Neural crest cell (in vitro differentiated cells): ENCODE measurements at places on chromosomes 11 and 22.

DNA sequence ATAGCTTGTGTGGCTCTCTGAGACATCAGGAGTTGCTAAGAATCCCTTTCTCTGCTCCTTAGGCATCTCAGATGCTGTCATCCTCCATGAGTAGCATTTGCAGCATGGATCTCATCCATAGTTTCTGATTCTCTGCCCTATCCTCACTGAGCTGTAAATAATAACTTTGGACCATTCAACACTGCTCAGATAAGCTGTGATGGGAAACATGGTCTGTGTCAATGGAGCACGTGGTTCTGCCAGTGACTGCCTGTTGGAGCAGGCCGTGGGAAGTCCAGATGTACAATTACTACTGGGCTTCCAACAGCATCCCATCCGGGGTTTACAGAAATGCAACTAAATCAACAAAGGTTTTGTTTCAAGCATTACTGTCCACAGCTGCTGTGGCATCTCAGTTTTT lies 160.1 kb downstream of the OR4C45 start:
- no peak for DNase-seq

DNA sequence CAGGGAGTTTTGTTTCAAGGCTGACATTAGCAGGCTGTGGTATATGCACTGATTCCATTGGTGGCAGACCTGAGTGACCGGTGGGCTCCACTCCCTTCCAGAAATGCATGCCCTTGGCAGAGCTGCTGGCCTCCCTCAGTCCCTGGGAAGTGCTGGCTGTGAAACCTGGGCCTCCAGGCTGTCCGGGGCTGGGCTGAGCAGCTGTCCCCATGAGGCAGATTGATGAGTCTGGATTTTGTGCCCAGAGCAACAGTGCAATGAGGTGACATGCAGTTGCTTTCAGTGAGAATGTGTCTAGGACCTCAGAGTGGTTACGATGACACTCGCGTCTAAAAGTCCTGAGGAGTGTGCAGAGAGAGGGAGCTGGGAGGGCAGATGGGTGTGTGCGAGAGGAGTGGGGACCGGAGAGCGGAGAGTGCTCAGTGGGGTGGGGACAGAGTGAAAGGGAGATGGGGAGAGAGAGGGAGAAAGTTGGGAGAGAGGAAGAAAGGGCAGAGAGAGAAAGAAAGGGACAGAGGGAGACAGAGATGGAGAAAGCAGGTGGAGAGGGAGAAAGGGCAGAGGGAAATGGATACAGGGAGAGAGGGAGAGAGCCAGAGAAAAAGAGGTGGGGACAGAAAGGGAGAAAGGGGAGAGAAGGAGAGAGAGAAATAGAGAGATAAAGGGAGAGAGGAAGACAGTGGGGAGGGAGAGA lies 978.3 kb downstream of the BRD1 start:
- DNase-seq, result no peak

GRCh38 chr11:69195824-69196782 lies 40.4 kb downstream of the SMIM38 start:
- no peak for DNase-seq

GRCh38 chr11:62552485-62553079 lies 6.0 kb upstream of the AHNAK start:
- DNase-seq, result no peak

DNA sequence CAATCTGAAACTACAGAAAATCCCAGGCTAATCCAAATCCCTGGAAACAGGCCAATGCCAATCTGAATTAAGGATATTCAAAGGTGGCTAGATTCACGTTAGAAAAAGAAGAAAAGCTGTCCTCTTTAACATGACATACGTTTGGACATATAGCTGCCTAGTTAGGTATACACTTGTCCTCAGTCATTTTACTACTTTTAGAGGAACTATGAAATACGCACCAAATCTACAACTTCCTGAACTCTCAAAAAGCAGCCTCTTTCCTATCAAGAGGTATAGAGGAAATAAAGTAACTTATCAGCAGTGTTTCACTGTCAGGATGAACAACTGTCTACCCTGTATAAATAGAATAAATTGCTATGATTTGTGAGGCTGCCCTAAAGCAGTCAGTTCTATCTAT lies 24.0 kb downstream of the KMT5B start:
- DNase-seq, result no peak

GRCh38 chr11:21307874-21308273 lies 638.5 kb downstream of the NELL1 start:
- DNase-seq, result no peak

- DNase-seq, result no peak
Measured at GRCh38 chr11:45157247-45158209, 11.1 kb downstream of the PRDM11 start.

DNA sequence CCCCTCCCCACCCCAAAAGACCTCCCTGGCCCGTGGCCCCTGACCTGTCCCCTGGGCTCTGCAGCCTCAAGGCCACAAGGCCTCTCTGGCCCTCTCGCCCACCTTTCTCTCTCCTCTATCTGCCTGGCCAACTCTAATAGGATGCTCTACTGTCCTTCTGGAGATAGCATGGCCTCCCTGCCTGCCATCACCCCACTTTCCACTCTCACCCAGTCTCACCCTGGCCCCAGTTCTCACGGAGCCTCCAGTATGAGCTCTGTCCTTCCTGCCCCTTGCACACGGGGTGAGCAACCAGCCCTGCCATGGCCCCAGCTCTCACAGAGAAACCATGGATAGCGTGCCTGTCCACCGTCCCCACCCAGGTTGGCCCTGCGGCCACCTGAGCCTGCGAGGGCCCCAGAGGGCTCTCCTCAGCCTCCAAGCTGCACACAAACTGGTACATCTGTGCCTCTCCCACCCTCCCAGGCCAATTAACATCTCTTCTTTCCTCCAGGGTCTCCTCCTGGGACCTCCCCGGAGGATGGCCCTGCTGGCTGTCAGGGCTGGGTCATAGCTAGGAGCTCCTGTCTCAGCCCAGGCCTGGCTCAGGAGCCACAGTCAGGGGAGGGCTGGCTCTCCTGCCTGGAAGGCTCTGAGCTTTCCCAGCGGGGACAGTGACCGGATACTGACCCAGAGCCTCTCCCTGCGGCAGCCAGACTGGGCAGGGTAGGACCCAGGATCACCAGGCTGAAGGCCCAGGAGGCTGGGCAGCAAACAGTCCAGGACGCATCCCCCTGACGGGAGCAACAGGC lies 22.3 kb downstream of the RTN4R start:
- no peak for DNase-seq

DNA sequence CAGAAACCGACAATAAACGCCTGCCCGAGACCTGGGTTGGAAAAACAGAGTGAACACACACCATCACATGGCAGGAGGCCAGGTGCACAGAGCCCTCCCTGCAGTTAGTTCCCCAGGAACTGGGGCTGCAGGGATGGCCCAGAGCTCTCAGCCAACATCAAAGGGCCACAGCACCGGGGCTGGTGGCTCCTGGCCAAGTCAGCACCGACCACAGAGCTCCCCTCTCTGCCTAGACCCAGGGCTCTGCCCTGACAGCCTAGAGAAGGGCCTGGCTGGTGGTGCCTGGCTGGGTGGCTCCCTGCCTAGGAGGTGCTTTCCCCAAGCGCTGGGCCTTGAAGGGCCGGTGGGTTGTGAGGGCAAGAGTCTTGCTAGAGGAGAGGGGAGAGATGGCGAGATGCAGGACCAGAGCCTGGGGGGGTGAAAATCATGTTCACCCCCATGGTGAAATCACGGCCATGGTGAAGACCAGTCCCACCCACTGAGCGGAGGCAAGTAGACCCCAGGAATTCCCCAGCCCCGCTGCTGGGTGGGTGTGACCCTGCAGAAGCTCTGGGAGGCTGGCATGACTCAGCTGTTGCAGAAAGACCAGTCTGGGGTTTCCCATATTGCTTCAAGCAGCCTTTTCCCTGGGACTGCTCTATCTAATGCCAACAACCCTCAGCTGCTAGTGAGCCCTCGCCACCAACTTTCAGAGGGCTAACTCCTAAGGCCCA lies 7.2 kb upstream of the BID start:
- no peak for DNase-seq

DNA sequence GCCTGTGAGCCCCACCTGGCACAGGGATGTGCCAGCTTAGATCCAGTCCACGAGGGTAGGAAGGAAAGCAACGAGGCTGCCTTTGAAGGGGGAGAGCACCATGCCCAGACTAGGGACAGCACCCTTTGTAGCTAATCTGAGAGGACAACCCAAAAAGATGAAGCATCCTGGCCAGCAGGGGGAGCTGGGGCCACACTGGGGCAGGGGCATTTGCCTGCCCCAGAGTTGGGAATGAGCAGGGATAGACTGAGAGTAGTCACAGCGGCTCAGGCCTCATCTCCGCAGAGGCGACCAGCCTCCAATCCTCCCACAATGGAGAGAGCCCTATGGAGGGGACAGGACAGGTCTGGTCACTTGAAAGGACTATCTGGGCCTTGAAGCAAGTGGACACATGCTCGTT lies 16.4 kb downstream of the LMO1 start:
- DNase-seq, result no peak

DNA sequence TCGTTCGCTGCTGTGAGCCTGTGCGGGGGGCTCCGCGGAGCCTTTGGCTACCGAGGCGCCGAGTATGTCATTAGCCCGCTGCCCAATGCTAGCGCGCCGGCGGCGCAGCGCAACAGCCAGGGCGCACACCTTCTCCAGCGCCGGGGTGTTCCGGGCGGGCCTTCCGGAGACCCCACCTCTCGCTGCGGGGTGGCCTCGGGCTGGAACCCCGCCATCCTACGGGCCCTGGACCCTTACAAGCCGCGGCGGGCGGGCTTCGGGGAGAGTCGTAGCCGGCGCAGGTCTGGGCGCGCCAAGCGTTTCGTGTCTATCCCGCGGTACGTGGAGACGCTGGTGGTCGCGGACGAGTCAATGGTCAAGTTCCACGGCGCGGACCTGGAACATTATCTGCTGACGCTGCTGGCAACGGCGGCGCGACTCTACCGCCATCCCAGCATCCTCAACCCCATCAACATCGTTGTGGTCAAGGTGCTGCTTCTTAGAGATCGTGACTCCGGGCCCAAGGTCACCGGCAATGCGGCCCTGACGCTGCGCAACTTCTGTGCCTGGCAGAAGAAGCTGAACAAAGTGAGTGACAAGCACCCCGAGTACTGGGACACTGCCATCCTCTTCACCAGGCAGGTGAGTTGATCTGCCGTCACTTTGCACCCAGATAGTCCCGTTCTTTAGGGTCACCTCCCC lies 1.0 kb downstream of the ADAMTS15 start:
- peak; percentile 22 for DNase-seq

DNA sequence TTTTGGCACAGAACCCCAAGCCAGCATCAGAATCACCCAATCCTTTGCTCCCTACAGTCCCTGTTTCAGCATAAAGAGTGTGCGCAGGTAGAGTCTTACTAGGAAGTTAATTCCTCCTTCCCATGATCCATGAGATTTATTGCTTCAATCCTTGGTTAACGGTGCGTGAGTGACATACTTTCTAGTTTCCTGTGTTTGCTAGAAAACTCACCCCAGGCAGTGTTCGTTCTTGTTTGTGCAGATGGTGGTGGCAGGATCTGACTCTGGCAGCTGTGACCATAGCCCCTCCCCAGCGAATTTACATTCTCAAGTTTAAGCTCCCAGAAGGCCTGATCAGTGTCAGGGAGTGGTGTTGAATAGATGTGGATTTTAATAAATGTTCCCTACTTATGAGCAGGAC lies 106.7 kb upstream of the CCT8L2 start:
- DNase-seq, result no peak

GRCh38 chr11:16011396-16011795 lies 344.9 kb downstream of the SOX6 start:
- no peak for DNase-seq

DNA sequence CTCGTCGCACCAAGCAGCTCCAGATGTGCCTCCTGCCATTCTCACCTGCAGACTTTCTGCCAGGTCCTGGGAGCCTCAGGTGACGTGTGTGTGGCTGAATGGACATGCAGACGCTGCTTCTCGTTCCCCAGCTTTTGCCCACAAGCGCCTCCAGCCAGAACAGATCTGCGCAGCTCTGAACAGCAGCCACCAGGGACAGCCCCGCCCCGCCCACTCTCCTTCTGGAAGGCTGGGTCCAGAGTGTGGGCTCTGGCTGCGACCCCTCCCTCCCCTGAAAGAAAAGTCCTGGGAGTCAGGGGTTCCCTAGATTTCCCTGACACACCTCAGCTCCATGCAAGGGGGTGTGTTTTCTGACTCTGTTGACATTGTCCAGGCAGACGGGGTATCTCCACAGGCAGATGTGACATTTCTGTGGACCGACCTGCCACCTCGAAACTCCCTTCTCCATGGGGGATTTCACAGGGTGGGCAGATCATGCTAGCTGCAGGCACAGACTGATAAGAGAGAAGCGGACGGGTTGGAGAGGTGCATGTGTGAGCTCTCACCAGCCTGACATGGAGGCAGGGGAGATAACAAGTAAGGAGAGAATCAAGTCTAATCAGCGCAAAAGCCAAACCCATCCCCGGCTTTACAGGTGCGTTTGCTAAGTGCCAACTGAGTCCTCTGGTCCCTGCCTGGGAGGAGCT lies 19.8 kb downstream of the SLCO2B1 start:
- no peak for DNase-seq

GRCh38 chr11:130728185-130729180 lies 187.8 kb downstream of the SNX19 start:
- DNase-seq, result no peak

- no peak for DNase-seq
Measured at GRCh38 chr11:33847251-33847650, 44.6 kb downstream of the LMO2 start.

DNA sequence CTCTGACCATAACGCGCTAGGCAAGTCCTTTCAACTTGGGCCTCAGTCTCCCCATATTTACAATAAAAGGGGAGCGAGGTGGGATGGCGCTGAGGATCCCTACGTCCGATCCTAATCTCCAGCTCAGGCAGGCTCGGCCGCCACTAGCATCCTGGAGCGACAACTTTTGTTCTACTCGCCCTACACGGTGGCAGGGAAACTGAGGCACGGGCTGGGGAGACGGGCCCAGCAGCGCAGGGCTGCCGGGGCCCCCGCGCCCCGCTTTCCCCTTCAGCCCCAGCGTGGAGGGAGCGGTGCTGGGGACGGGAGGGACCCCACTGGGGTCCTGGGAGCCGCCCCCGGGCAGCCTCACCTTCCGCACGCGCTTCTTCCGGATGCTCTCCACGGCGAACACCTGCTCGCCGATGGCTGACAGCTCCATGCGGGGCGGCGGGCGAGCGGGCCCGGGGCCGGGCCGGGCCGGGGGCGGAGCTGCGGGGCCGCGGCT lies 413 bp downstream of the CBX7 start:
- DNase-seq, result no peak

DNA sequence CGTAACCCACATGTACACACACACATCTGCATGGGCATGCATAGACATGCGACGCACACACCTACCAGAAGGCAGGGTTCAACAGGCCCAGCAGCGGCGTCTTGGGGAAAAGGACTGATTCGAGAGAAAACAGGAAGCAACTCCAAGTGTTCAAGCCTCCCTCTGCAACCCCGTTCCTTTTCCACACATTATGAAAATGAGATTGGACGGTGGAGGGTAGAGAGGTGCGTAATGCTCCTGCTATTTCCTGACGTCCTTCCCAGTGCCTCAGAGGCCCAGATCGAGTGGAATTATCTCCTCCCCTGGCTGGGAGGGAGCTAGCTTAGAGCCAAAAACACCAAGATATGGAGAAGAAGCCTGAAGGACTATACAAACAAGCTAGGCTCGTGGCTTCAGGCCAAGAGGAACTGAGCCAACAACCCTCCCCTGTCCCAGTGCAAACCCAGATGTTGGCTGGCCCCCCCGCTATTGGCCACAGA lies 289.2 kb downstream of the MN1 start:
- no peak for DNase-seq
